Activated CD4-positive, alpha-beta T cell treated with anti-CD3 and anti-CD28 coated beads, Interleukin-2, Interleukin-6, amounts not matched to agents 100 ng/mL and 50 ng/mL, durations not matched to agents 16 hours and 8 hours (primary cell): ENCODE measurements at places on chromosomes 7 and 10.

DNA sequence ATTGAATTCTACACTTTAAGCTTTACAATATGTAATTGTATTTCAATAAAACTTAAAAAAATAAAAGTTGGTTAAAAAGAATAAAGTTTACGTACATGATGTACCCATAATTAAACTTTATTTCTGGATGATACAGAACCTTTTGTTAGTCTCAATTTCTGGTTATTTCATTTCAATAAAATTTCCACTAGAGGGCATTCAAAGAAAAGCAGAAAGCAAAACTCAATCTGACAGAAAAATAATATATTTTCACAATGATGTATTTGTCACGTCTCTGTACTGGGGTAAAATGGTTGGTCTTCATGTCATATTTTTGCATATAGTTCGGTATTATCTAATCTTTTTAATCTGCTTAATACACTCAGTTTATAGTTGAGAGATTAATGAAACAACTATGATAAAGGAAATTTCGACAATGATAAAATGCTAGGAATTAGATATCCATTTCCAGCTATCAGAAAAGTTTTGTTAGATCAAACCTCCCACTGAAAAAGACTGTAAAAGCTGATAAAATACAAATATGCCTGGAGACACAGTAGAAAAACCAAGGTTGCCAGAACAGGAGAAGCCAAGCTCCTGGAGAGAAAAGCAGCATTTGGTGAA is 27.4 kb downstream of the ASZ1 start:
- no peak for DNase-seq

DNA sequence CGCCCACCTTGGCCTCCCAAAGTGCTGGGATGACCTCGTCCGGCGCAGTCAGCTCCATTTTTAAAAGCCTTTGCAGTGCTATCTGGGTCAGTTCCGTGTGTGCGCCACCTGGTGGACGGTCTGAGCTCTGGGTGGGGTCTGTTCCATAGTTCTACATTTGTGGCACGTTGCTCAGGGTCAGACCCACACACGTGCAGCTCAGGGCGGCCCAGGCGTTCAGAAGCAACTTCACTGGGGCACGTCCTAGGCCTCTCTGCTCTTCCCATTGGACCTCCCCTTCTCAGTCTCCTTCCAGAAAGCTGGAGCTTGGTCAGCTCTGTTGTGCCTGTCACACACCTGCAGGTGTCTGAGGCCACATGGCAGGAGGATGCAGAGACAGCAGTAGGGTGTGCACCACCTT is 137.9 kb downstream of the DNAJB6 start:
- peak; percentile 35 for DNase-seq

GRCh38 chr10:84235096-84235495 is 6.2 kb downstream of the LRIT1 start:
- DNase-seq, result no peak

GRCh38 chr10:62755662-62756653 is 48.6 kb upstream of the ADO start:
- DNase-seq, result no peak

- DNase-seq, result no peak
Observed at GRCh38 chr7:135741905-135742304, 6.7 kb downstream of the FAM180A start.

- peak; percentile 28 for DNase-seq
Observed at GRCh38 chr10:91410638-91411371, 661 bp downstream of the HECTD2 start.

DNA sequence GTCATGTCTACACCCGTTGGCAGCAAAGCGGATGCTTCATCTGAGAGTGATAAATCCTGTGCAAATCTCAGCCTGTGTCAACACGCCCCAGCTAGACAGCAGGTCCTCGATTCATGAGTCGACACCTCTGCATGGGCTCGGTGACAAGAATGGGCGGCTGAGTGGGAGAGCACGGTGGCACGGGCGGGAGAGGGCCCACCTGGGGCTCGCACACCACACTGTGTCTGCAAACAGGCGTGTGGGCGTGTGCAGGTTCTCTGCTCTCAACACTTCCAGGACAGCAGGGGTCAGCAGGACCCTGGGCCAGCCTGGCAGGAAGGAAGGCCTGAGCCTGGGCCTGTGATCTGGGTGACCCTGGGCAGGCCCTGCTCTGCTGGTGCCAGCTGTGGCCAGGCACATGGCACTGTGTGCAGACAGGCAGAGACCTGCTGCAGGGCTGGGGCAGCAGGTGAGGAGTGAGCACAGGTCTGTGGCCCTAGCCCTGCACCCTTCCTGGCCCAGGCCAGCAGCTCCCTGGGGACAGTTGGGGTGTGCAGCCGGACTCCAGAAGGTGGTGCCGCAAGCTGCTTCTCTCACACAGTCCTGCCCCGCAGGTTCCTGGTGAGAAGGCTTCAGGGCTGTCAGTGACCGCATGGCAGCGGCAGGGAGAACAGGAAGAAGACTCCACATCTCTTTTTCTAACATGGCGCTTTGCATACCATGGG is 216.4 kb downstream of the ELFN1 start:
- DNase-seq, result no peak

DNA sequence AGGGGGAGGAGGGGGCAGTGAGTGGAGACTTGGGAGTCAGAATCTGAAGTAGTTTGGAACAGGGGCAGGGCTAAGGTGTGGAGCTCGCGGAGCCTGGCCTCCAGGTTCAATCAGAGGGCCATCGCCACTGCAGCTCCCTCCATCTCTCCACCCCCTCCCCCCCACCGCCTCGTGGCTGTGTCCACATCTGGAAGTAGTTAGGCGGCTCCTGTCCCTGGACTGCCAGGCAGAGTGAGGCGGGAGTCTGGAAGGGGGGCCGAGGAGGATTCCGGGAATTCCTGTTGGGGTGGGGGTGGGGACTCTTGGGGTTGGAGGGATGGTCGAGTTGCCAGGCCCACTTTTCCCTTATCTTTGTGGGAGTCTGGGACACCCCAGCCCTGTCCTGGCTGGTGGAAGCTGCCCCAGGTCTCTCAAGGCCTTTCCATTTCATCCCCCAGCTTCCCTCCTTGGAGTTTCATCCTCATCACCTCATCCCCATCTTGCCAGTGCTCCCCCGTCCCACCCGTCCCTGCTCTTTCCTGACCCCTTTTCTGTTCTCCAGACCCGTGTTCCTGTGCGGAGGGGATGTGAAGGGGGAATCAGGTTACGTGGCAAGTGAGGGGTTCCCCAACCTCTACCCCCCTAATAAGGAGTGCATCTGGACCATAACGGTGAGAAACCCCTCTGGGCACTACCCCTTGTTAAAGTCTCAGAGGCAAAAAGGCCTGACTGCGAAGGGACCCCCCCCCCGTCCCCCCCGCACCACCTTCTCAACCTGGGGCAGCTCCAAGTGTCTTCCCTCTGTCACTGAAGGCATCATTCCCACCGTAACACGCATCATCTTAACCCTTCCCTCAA is 944 bp downstream of the PCOLCE start:
- DNase-seq, result no peak

DNA sequence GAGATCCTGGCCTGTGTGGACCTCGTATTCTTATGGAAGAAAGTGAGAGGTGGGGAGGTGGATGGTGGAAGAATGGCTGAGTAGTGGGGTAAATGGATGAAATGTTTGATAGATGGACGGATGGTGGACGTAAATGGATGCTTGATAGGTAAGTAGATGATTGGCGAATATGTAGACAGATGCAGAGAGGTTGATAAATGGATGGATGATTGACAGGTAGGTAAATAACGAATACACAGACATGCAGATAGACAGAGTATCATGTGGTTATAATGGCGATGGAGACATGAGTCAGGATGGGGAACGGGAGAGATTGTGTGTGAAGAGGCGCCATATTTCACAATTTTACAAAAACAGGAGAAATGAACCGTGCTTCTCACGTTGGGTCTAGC is 219.5 kb downstream of the DIP2C start:
- no peak for DNase-seq

DNA sequence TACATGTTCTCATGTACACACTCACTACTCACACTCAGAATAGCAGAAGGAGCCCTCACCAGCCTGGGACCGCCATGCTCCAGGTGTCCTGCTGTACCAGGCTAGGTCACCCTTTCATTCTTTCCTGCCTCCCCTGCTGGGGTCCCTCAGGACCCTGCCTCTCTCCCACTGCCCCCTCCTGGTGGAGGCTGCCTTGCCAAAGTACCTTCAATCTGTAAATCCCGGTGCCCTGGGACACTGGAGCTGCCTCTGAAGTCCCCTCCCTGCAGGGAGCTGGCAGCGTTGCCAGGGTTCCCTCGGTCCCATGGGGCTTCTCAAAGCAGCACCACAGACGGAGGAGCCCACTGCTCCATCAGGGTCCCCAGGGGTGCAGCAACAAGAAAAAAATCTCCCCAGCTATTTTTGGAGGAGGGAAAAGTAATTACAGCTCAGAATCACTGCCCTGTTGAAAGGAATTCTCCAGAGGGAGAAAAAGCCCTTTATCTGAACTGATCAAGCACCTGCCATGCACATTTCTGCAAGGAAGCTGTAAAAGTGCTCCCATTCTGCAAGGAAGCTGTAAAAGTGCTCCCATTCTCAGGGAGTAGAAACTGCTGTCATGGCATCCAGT is 259.9 kb downstream of the PTPRN2 start:
- no peak for DNase-seq

DNA sequence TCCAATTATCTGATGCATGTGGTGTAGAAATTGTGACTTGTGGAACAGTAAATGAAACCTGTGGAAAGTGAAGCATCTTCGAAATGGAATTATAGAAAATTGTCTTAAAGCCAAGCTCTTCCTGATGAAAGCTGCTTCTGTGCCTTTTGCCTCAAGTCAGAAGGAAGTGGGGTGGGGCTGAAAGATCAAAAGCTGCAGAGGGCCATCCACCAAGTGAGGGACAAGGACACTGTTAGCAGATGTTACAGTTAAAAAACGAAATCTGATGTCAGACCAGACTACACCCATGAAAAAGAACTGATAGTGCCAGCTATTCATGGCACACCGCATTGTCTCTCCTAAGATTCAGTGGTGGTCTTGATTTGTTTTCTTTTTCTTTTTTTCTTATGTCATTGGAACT is 23.8 kb upstream of the WASL start:
- DNase-seq, result no peak

GRCh38 chr7:150481186-150481920 is 30.9 kb downstream of the GIMAP8 start:
- peak; percentile 50 for DNase-seq

DNA sequence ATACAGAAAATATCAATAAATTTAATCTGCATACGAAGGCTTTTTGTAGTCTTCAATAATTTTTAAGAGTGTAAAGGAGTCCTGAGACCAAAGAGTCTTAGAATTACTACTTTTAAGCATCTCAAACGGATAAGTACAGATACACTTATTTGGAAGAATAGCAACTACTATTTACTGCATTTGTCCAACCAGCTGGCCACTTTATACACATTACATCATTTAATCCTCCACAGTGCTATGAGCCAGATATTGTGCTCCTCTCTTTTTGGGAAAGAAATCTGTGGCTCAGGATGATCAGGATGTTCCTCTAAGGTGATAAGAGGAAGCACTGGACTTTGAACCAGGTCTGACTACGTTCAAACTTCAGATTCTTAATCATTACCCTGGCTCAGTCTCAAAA is 588.6 kb upstream of the LRRTM3 start:
- no peak for DNase-seq

- peak; percentile 28 for DNase-seq
Observed at GRCh38 chr10:69214666-69215131, 5.4 kb upstream of the HKDC1 start.

GRCh38 chr10:132834311-132834761 is 48.4 kb upstream of the NKX6-2 start:
- no peak for DNase-seq
